SK-N-MC (cell line): ENCODE measurements at places on chromosomes 2 and 18.

- no peak for DNase-seq
Measured at GRCh38 chr18:62384068-62384467, 59.0 kb downstream of the TNFRSF11A start.

DNA sequence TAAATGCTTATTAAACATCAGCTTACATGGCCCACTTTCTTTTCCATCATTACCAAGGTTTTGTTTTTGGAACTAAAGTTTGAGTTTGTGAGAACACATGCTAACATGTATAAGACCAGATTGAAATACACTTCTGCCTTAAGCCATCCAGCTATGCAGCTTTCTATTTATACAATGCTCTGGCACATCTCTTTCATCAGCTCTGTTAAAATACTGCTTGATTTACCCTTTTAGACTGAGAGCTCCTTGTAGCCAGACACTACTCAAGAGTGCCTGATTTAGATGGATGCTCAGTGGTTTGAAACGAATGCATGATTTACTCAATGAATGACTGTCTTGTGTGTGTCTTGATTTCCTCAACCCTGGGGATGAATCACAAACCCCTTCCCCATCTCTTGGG lies 392.5 kb downstream of the THSD7B start:
- no peak for DNase-seq

- DNase-seq, result no peak
Measured at GRCh38 chr2:18311420-18312195, 248.8 kb downstream of the RDH14 start.

DNA sequence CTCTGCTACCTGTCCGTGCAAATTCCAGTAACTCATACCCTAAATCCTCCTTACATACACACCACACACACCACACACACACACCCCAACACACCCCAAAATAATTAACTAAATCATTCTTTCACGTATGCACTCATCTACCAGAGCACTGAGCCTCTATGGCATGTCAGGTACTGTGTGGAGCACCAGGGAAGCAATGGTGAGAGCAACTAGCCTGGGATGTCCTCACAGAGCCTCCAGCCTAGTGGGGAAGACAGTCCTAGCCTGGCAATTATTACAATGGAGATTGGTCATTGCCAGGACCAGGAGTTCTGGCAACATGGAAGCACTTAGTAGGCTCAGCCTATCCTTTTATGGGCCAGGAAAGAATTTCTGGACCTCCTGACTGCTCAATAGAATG lies 72.7 kb upstream of the LCLAT1 start:
- no peak for DNase-seq

- no peak for DNase-seq
Measured at GRCh38 chr2:26651470-26651771, 10.3 kb upstream of the CIB4 start.

DNA sequence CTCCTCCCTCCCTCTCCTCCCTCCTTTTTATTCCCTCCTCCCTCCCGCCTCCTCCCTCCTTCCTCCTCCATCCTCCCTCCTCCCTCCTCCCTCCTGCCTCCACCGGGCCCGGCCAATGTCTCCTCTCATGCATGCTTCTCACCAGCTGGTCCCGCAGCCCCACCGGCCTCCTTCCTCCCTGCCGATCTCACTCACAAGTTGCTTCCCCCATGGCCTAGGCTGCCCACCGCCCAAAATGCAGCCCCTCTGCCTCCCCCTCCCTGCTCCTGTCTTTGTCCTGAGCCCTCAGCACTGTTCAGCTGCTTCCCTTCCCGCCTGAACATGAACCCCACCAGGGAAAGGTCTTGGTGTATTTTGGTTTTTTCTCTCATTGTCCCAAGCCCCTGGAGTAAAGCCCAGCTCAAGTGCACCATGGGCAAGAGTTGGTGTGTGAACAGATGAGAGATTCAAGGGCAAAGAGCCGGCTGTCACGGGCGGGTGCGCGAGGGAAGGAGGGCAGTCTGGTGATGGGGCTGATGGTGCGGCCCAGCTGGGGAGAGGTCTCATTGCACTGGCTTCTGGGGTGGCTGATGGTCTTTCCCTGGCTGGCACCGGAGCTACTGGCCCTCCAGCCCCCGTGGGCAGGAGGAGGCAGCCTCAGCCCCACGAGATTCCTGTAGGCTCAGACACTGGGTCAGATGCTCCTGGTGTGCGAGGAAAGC lies 117.6 kb downstream of the TWIST2 start:
- no peak for DNase-seq

DNA sequence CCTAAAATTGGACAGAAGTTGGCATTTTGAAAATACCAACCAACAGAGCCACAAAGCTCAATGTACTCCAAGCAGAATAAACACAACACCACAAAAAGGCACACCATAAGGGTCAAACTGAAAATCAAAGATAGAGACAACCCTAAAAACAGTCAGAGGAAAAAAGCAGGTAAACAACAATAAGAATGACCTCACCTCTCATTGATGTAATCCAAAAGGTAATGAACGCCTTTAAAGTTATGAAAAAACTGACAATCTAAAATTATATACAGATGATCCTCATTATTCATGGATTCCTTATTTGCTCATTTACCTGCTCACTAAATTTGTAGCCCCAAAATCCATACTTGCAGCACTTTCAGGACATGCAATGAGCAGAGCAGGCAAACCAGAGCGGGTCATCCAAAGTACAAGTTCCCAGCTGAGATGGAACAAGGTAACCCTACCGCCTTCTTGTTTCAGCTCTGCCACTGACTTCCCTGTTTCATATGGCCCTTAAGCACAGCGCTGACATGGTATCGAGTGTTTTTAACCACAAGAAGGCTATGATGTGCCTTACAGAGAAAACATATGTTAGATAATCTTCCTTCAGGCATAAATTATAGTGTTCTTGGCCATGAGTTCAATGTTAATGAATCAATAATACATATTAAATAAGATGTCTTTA lies 17.0 kb downstream of the RTN4 start:
- DNase-seq, result no peak

DNA sequence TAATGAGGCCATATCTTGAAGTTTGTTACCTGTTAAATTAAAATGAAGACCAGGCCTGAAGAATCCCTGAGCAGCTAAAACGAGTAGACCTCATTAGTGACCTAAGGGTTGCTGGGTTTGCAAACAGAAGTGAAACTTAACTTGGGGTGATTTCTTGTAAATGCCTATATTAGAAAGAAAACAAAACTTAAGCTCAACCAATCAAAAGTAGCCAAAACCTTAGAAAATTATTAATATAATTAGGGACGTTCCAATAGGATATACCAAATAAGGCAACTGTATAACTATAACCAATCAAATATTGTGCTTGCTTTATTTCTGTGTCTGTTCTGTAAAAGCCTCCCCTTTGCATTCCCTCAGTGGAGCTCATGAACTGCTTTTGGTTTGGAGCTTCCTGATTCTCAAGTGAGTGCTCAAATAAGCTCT lies 137.9 kb upstream of the VRK2 start:
- no peak for DNase-seq

DNA sequence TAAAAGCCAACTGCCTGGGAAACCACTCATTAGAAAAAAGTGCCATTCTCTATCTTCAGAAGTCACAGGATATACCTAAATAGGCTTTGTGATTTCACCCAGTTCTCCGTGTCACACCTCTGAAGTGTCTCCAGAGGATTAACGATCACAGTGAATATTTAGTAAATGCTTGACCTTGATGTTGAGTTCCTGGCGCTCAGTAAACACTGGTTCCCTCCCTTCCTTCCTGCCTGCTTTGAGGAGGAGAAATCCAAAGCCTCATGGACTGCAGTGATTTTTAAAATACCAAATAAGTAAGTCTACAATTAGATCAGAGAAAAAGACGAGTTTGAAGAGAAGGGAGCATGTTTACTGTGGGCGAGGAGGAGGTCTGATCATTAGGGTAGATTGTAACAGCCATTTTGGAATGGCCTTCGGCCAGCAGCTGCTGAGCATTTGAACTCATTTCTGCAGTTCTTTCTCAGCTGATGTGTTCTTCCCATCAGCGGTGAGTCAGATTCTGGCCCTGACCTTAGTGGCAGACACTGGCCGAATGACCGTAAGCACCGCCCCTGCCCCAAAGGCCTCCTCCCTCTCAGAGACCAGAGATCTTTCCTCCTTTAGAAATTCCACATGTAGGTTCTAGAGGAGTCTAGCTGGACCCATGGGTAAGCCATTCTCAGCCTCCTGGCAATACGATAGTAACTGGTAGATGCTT lies 62.1 kb upstream of the SLC16A14 start:
- no peak for DNase-seq

DNA sequence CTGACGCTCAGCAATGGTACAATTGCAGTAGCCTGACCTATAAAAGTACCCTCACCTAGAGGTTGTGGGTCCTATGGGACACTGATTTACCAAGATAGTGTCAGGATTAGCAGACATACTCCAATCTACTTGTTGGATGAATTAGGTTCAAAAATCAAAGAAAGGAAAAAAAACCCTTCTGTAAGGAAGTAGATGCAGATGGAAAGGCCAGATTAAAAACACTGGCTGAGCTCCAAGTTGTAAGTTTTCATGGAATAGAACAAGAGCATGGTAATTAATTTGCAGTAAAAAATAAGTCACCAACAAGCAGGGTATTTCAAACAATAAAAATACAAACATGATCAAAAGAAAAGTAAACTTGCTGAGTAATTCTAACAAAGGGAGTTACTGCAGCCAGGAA lies 26.4 kb downstream of the IDH1 start:
- no peak for DNase-seq

DNA sequence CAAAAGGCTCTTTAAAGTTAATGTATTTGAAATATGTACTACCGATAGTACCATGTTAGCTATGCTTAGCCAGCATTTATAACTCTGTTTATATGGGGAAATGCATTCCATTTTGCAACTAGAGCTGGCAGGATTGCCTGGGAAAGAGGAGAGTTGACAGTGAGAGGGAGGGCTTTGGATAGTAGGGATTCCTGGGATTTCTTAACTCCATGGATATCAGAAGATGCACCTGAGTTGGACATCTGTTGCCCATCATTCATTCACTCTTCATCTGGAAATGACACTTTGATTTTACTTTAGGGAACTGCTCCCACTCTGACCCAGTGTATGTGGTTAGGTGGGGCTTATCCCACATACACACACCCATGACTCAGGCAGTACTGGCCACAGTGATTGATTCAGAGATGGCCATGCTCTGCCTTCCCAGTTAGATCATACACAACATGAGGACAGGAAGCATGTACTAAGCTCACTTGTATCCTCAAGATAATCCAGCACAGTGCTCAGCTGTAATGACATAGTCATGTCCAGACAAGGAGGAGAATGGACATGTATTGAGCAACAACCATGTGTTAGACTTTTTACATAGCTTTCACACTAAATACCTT lies 248.8 kb downstream of the MREG start:
- DNase-seq, result no peak

- DNase-seq, result no peak
Measured at GRCh38 chr2:240202586-240202985, 62.1 kb upstream of the OTOS start.

DNA sequence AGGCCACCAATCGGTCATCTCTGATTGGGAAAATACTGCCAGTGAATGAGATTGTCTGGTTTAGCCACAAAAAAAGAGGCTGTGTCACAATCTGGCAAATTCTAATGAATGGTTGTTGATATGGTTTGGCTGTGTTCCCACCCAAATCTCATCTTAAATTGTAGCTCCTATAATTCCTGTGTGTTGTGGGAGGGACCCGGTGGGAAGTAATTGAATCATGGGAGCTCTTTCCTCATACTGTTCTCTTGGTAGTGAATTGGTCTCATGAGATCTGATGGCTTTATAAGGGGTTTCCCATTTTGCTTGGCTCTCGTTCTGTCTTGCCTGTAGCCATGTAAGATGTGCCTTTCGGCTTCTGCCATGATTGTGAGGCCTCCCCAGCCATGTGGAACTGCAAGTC lies 838.3 kb downstream of the SLC4A3 start:
- DNase-seq, result peak; percentile 16

- DNase-seq, result no peak
Measured at GRCh38 chr2:20141056-20141762, 83.7 kb downstream of the SDC1 start.

DNA sequence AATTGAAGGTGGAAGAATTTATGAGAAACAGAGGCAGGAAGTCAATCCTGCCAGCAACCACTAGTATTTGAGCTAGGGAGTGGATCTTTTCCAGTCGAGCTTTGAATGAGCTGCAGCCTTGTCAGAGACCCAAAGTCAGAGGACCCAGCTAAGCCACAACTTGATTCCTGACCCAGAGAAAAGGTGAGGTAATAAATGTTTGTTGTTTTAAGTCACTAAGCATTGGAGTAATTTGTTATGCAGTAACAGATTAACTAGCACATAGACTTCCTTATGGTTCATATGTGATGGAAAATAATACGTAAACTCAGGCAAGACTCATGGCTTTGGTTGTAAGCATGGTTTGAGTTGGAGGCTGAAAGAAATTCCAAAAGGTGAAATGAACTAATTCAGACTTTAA lies 21.6 kb downstream of the EFEMP1 start:
- no peak for DNase-seq

GRCh38 chr2:111618978-111619902 lies 264.8 kb downstream of the ANAPC1 start:
- DNase-seq, result no peak

GRCh38 chr2:46335391-46336282 lies 38.4 kb downstream of the EPAS1 start:
- no peak for DNase-seq

GRCh38 chr18:22447792-22448191 lies 30.1 kb upstream of the CTAGE1 start:
- no peak for DNase-seq

GRCh38 chr2:53652131-53652530 lies 115.5 kb upstream of the CHAC2 start:
- no peak for DNase-seq

DNA sequence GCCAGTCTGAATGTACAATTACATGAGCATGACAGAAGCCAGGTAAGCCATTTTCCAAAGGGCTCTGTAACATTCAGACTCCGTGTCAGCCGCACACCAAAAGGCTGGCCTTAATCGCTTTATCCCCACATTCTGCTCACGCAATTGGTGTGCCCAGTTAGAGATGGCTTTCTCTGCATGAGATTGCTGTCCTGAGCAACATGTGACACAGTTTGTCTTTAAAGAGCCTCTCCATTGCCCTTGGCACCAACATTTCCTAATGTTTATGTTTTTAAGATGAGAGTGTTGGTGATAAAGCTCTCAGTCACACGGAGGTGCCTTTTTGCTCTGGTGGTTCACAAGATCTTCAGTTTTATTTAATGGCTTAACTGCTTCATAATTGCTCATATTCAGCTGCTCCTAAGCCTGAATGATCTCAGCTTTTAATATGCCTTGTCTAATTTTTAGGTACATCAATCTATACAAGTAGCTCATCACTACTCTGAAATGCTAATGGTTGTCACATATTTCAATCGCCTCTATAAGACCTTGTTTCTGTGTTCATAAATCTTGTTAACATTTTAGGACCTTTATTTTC lies 164.8 kb upstream of the ACVR2A start:
- no peak for DNase-seq

- DNase-seq, result no peak
Measured at GRCh38 chr18:48029296-48029986, 99.0 kb upstream of the SMAD2 start.

GRCh38 chr18:64127172-64127571 lies 21.7 kb downstream of the LINC00305 start:
- DNase-seq, result no peak

- DNase-seq, result no peak
Measured at GRCh38 chr2:46470114-46470628, 9.2 kb upstream of the TMEM247 start.
